Dermis microvascular lymphatic vessel endothelial cell (primary cell): ENCODE measurements at places on chromosomes 1 and 21. TPM values are rescaled to one million over a fixed set of nuclear protein-coding genes. Genes with fewer than 3 reads are reported as not detected.

DNA sequence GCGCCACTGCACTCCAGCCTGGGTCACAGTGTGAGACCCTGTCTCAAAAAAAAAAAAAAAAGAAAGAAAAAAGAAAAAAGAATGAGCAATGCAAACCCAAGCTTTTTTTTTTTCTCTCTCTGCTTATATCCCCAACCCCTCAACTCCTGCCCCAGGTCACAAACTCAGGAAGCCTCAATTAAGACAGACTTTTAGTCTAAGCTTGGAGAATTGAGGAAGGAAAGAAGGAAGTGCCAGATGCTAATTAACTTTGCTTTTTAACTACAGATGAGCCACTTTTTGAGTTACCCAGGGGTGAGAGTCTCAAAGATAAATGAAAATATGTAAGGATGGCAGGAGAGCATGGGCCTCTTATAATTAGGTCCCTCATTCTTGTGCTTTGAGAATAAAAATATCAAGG lies 33.3 kb downstream of the PIK3CD start:
- DNase-seq = no peak

DNA sequence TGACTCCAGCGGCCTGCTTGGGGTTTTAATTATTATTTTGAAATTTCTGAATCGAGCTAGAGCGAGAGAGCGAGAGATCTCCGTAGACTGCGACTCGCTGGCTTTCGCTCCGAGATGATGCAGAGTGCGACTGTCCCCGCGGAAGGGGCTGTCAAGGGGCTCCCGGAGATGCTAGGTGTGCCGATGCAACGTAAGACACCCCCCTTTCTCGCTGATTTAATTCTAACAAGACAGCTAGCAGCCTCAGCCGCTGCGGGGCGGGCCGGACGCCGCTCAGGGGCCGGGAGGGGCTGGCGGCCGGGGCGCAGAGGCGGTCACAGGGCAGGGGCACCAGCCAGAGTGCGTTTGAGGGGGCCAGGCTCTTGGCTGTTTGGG lies 339 bp downstream of the LHX4 start:
- DNase-seq = no peak

GRCh38 chr1:35809114-35810095 lies 1.6 kb downstream of the AGO4 start:
- DNase-seq = no peak

- DNase-seq = no peak
These were observed 2099.8 kb downstream of the MRPL39 start for GRCh38 chr21:23507501-23507900.

GRCh38 chr1:204417074-204417997 lies 5.7 kb upstream of the PPP1R15B start:
- DNase-seq = peak; percentile 94

DNA sequence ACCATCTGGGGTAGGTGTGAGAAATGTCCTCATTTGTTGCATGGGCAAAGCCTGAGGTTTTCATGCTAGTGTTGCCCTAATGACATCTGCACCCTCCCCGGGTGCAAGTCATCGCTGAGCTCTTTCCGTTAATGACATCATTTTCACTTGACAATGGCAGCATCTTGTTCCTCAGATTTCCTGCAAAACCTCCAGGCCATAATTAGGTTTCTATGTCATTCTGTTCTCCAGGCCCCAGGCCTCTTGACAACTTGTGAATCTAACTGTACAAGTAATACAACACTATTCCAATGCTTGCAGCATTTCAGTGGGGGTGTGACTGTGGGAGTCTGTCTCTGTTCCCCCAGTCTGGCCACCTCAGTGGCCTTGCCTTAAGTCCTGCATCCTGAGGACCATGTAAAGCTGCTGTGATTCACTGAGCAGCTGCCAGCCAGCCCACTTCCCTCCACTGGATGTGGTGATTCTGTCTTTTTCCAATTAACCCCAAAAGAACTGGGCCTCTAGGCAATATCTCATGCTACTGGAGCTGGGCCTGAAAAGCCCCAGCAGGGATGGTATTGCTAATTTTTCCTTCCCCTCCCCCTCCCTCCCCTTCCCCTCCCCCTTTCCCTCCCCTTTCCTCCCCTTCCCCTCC lies 22.8 kb downstream of the RAB7B start:
- DNase-seq = peak; percentile 54

DNA sequence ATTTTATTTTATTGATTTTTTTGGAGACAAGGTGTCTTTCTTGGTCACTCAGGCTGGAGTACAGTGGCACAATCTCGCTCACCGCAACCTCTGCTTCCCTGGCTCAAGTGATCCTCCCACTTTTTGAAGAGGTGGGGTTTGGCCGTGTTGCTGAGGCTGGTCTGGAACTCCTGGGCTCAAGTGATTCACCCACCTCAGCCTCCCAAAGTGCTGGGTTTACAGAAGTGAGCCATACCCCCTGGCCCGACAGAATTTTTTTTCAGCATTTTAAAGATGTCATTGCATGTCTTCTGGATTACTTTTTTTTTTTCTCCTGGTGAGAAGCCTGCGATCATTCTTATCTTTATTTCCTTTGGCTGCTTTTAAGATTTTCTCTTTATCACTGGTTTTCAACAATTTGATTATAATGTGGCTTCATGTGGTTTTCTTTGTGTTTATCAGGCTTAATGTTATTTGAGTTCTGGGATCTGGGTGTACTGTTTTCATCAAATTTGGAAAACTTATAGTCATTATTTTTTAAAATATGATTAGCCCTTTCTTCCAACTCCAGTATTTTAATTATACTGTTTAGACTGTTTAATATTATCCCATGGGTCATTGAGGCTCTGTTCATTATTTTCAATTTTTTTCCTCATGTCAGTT lies 23.1 kb upstream of the PTBP2 start:
- DNase-seq = no peak

Gene TEX38
- not detected in 2 replicates for total RNA-seq
